Islet precursor cell (in vitro differentiated cells): ENCODE measurements at places on chromosomes 2 and 18.
A peak's percentile ranks its signal among the peaks of the same experiment; 100 is the strongest.

DNA sequence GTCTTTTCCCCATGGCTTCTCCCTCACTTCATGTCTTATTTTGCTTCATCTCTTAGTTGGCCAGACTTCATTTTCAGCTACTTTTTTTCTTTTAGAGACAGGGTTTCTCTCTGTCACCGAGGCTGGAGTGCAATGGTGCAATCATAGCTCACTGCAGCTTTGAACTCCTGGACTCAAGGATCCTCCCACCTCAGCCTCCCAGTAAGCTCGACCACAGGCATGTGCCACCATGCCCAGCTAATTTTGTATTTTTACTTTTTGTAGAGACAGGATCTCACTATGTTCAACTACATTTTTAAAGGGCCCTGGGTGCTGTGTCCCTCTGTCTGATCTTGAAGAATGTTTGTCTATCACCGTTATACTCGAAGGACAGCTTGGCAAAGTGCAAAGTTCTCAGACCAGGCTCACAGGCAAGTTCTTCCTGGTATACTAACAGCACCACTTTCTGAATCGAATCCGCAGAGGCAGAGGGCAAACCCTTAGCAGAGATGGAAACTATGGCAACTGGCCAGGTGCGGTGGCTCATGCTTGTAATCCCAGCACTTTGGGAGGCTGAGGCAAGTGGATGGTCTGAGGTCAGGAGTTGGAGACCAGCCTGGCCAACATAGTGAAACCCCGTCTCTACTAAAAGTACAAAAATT, 60.9 kb downstream of the SOWAHC start:
- no peak for DNase-seq

GRCh38 chr2:198337368-198337767, 533.0 kb downstream of the PLCL1 start:
- no peak for DNase-seq

DNA sequence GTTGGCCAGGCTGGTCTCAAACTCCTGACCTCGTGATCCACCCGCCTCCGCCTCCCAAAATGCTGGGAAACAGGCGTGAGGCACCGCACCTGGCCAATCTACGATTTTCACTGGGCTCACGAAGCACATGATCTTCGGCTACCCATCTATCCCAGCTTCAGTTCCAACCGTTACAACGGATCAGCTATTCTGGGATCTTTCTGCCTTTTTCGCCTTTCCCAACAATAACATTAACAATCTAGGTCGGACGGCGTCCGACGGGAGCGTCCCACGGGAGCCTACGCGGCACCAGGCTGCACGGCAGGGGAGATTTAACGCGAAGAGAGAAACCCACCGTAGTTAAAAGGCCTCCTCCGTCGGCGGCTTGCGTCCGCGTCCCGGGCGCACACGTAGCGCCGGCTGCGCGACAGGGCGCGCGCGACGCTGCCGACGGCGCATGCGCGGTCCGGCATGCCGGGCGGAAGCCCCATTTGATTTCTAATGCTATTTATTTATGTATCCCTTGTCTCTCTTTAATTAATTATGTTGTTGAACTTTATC, at the start of gene MSL3B:
MSL3B (minus strand) TSS at position 394 of the 540 bp plus-strand sequence.
- no peak for DNase-seq

GRCh38 chr2:70616168-70616694, 62.6 kb upstream of the TGFA start:
- no peak for DNase-seq

GRCh38 chr18:52936931-52937330, 596.9 kb downstream of the DCC start:
- DNase-seq: no peak

GRCh38 chr2:8667896-8668512, 13.9 kb upstream of the ID2 start:
- no peak for DNase-seq

DNA sequence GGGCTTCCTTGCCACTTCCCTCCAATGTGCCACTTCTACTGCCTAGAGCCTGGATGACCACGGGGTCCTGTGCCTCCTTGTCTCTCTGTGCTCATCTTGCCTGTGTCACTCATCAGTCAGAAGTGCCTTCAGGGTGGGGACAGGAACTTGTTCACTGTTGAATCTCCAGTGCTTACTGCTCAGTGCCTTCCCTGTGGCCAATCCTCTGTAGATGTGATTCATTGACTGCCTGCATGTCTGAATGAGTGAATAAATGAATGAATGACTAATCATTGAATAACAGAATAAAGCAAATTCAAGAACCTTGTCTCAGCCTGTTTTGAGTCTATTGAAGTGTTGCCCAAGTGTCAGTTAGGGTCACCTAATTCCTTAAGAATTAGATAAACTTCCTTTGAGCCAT, 42.3 kb upstream of the FAM136A start:
- no peak for DNase-seq

DNA sequence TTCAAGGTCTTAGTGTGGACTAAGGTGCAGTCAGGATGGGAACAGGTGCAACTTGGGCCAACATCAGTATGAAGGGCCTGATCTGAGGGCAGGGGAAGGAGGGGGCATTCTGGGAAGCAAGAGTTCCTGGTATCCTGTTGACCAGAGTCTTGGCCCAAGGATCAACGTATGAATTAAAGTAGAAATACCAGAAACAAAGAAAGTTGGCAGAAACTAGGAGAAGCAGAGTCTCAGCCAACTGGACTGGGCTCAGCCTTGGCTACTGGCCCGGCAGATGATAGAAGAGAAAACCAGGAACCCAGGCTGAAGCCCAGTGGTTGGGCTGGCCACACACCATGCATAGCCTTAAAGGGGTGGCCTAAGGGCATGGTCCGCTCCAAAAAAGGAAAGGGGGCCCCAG, 2.3 kb downstream of the CETN1 start:
- DNase-seq: no peak

DNA sequence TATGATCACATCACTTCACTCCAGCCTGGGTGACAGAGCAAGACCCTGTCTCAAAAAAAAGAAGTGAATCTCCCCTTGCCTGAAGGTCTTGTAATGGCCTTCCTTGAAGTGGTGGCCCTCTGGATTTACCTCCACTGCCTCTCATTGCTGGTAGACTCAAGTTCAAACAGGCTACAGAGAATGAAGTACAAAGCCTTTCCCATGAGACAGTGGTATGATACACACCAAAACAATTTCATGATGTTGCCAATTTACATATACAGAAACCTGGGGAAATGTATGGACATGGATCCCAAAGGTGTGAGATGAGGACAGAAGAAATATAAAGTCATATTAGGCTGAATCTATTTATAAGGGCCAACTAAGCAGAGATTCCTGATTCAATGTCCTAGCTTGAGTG, 4.8 kb upstream of the NOTO start:
- DNase-seq: no peak

- DNase-seq: no peak
Measured at GRCh38 chr18:22639026-22639463, 221.3 kb upstream of the CTAGE1 start.

GRCh38 chr18:52874774-52875173, 534.8 kb downstream of the DCC start:
- DNase-seq: no peak

DNA sequence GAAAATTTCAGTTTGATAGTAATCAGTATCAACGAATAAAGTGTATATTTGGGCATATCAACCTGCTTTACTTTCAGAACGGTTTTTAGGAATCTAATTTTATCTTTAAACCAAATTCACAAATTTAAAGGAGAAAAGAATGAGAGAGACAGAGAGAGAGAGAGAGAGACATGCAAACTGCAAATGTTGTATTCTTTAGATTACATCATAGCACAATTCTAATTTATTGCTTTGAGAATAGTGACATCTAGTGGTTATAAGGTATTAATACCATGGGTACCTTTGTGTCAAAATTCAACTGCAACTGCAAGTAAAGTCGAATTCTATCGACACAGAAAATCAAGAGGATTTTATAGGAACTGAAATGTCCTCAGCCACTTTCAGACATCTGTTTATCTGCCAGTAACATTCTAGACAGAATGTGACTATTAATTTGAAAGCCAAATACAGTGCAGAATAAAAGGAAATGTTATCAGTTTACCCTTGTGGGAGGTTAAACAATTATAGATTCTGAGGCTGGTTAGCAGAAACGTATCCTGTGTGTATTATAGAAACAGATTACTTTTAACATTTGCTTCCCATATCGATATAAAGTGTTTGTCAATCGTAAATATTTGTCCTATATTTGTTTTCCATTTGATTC, 529.8 kb upstream of the VRK2 start:
- DNase-seq: no peak

- DNase-seq: peak; percentile 66
Measured at GRCh38 chr2:37301408-37301807, 23.2 kb downstream of the PRKD3 start.

DNA sequence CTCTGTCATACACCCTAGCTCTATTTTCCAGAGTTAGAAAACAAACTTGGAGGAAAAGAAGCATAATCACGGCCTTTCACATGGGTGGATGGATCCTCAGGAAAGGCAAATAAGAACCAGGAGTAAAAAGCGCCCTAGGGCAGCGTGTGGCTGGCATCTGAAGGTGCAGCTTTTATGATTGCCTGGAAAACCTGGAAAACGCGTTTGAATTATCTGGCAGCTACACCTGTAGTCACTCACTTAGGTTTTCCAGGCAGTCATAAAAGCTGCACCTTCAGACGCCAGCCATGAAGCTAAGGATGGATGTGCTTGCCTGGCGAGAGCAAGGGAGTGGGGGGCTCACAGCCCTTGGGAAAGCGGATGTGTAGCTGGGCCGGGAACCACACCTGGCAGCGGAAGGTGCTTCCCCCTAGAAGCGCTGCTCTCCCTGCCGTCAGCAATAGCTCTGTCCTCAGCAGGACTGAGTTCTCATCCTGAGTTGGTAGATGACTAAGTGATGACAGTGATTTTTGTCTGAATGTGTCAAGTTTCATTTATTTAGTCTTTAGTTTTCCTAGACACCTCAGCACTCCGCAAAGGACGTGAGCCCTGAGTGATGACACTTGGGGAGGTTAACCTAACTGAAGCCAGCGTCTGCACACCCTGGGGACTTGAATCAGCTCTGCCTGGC, 82.0 kb downstream of the DCDC2C start:
- DNase-seq: peak; percentile 74

GRCh38 chr18:8426401-8426800, 182.8 kb upstream of the RAB12 start:
- peak; percentile 76 for DNase-seq

DNA sequence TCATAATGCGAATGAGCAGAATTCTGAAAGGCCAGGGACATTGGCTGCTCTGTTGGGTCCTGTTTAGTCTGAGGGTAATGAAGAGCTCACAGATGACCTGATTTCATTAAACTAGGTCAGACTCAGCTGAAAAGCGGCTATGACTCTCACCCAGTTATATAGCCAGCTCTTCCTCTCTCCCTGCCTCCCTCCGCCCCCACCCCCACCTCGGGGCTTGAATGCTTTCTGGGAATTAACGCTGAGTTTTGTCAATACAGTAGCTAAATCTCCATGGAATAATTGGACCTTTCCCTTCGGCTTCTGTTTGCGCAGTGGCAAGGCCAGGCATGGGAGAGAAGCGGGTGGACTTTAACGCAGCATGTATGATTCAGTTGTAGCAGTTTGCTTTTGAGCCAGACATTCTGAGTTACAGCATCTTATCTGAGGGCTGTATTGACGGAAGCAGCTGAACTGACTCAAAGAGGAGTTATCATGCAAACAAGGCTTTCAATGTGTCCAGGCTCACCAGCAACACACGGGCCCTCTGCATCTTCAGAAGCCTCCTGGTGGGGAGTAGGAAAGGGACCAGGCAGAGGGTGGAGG, 110.6 kb downstream of the MYCN start:
- no peak for DNase-seq

GRCh38 chr2:42513252-42513918, 19.6 kb upstream of the KCNG3 start:
- peak; percentile 72 for DNase-seq

- DNase-seq: no peak
Measured at GRCh38 chr18:54187372-54187771, 37.1 kb downstream of the MBD2 start.

GRCh38 chr2:206693399-206694137, 24.6 kb downstream of the DYTN start:
- no peak for DNase-seq

- no peak for DNase-seq
Measured at GRCh38 chr18:3151399-3152264, 68.1 kb downstream of the MYOM1 start.

- DNase-seq: no peak
Measured at GRCh38 chr2:181234487-181234891, 222.7 kb upstream of the ITGA4 start.

GRCh38 chr2:32375228-32375892, 18.5 kb downstream of the BIRC6 start:
- DNase-seq: no peak

DNA sequence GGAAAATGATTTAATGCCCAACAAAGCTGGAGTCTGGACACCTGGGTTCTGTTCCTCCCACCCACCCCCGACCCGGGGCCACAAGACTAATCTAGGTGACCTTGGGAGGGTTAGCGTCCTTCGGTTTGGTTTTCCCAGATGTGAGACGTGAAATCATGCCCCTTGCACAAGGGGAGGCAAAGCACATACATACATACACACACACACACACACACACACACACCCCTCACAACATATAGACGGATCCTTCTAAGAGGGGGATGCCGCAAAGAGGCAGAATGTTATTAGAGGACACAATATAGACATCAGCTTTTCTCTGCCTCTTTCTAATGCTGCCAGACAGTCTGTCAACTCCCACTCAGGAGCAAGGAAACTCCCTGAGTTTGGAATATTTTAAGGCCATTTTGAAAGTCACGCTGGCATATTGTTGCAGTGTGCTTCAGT, 616 bp upstream of the RBMS1 start:
- DNase-seq: peak; percentile 59

DNA sequence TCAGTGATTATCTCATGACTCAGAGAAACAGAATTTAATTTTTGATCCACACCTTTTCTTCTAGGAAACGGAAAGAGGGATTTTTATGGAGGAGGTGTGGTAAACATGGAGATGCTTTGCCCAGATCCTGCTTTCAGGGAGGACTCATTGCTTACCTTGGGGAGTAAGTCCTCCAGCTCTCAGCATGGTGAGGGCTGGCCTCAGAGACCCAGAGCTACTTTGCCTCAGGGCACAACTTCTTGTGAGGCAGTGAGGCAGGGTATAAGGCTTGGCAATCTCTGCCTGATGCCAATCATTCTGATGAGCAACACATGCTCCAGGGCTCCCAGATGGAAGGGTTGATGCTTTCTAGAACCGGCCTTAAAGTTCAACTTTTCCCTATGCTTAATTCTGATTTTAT, 189.9 kb upstream of the DCC start:
- no peak for DNase-seq

DNA sequence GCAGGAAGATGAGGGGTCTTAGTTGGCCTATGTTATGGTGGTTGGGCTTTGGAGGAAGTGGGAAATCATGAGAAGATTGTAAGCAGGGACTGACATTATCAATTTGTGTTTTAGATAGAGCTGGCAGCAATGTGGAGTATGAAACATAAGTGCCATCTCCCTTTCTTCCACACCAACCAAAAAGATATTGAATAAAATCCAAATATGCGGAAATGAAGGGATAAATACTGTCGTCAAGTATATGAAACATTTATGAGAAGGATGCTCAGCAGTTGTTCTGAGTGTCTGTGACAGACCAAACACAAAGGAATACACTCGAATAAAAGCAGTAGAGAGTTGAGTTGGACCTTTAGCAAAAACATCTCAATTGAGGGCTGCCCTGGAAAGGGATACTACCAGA, 1090.0 kb upstream of the ZEB2 start:
- DNase-seq: no peak
